ENCODE measurements at places on chromosomes 2 and 18.

- ATAC-seq: no peak
These were observed 113.9 kb downstream of the HNMT start for GRCh38 chr2:138078153-138078552.

GRCh38 chr2:233453916-233454315, 99.6 kb downstream of the DGKD start:
- ATAC-seq: no peak

GRCh38 chr2:148667113-148667836, 22.7 kb downstream of the EPC2 start:
- ATAC-seq: no peak

DNA sequence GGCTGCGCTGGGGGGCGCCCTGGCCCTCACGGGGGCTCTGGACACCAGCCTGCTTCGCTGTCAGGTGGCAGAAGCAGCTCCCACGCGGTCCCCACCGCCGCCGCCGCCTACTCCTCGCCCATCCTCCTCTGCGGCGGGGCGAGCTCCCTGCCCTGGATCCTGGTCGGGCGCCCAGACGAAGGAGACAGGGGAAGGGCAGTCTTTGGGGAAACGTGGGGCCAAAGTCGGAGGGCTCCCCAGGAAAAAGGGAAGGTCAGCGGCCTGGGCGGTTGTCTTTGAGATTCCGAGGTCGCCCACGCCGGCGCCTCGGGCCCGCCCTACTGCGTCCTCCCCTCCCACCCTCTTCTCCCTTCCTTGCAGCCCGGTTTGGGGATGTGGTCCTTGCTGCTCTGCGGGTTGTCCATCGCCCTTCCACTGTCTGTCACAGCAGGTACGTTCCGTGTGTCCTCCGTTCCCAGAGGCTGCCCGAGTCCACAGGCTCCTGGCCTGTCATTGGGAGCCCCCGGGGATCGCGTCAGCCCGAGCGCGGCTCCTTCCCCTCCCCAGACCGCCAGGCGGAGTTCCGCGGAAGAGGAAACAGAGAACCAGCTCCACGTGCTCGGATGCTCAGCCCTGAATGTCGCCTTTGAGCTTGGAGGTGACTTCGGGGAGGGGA, 800 bp downstream of the IL1RL2 start:
- peak; percentile 67 for ATAC-seq

DNA sequence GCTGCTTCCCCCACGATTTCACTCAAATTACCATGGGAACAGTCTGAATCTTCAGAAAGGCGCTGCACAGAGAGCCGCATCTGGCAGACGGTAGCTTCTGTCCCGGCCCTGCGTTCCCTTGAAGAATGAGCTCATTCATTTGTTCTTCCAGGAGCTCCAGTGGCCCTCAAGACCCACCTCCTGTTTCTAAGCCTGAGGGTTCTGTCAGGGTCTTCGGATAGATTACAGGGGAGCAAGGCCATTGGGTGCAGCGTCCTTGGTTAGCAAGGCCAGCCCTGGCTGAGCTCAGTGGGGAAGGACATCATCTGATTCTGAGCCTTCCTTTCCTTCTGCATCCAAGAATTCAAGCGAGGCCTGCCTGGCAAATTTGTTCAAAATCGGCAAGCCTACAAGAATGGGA, 111.9 kb downstream of the PDCL3 start:
- no peak for ATAC-seq

Data from activated CD4-positive, CD25-positive, alpha-beta regulatory T cell treated with anti-CD3 and anti-CD28 coated beads, Interleukin-2, amount 50 U/mL, for 24 hours (primary cell).